ENCODE measurements at places on chromosomes 16 and 17. TPM values are rescaled to one million over a fixed set of nuclear protein-coding genes. Genes with fewer than 3 reads are reported as not detected.

The ATF7IP2 gene
- 18.7 TPM for total RNA-seq

The RAMP2 gene
- total RNA-seq = not detected

The C16orf46 gene
- total RNA-seq = not detected

The PERCC1 gene
- 0.33 TPM for total RNA-seq

The PIRT gene
- total RNA-seq = not detected

The PYDC1 gene
- total RNA-seq = not detected

The ZG16 gene
- not detected for total RNA-seq

The FASN gene
- 277 TPM for total RNA-seq

- no peak for DNase-seq
Measured at GRCh38 chr16:86018071-86018470, 119.1 kb downstream of the IRF8 start.

DNA sequence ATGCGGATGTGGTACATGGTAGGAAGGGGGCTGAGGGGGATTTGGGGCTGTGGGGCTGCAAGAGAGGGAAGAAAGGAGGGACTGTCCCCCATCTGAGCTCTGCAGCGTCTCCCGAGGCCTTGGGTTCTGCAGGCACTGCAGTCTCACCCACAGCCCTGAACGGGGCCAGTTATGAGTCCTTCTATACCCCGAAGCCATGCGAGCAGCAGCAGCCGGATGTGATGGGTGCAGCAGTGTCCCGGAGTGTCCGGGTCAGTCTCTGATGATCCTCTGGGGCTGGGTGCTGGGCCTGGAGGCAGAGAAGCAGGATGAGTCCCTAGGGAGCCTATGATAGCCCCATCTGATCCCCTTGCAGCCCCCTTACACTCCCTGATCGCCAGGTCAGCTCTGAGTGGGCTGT, 41.5 kb downstream of the CPNE2 start:
- peak; percentile 69 for DNase-seq

- DNase-seq = peak; percentile 61
Measured at GRCh38 chr17:80790021-80790765, 201.4 kb upstream of the CHMP6 start.

DNA sequence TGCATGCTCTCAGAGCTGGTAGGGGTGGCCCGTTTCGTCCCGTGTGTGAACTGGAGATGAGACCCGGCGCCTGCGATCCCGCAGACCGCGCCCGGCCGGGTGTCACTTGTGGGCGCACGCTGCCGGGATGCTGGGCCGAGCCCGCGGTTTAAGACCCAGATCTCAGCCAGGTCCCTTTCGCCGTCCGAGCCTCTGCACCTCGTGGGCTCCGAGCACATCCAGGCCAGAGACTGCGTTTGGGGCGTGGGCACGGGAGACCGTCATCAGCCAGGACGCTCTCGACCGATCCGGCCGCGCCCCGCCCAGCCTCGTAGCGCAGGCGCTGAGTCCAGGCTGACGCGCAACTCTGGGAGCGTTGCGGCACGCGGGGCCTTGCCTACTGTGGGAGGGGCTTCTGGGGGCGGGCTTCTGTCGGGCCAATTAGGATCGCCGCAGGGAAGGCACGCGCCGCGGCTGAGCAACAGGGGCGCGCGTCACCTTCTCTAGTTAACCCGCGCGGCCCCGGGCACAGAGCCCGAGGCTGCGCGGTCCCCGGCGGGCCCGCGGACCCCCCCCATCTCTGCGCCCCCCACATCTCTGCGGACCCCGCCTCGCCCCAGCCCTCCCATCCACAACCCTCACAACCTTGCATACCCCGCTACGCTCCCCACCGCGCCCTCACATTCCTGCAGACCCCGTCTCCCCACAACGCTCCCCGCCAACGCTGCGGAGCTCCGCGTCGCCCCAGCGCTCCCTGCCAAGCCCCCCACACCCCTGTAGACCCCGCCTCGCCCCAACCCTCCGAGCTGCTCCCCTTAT, 687 bp upstream of the CEMP1 start:
- peak; percentile 99 for DNase-seq

- DNase-seq = no peak
Measured at GRCh38 chr16:568401-569258, 1.1 kb upstream of the PIGQ start.

- no peak for DNase-seq
Measured at GRCh38 chr16:72247821-72248253, 75.9 kb upstream of the PMFBP1 start.

DNA sequence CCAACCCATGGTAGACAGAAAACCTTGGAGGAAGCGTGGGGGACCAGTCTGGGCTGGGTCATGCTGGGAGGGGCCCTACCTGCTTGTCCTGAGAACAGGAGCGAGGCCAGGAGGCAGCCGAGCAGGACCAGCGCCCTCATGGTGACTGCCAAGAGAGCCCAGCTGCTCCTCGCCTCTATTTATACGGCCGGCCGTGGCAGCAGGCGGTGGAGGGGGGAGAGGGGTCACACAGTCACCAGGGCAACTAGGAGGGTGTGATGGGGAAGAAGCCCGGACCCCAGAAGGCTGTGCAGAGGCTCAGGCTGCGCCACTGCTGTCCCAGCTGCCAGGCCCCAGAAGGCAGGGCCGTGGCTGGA, at the start of gene SRL:
SRL (minus strand) TSS at position 153 of the 356 bp plus-strand sequence; CDS start at position 140, 13 bp downstream.
- DNase-seq = no peak

DNA sequence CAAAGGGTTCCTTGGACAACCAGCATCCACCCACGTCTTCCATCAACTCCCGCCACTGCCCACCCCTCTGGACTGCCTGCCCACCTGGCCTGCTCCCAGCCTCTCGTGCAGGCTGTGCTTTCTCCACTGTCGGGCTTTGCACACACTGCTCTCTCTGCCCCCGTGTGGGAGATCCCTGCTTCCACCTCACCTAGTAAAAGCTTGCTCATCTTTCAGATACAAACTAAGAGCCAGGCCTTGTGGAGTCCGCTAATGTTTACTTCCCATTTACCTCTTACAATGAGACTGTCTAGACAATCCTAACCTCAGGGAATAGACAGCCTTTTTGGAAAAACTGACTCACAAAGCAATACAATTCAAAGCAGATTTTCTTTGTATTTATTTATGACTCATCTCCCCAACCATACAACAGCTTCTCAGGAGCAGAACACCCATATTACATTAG, 67.6 kb downstream of the USP31 start:
- no peak for DNase-seq

- DNase-seq = no peak
Measured at GRCh38 chr16:82834151-82834815, 207.5 kb downstream of the CDH13 start.

DNA sequence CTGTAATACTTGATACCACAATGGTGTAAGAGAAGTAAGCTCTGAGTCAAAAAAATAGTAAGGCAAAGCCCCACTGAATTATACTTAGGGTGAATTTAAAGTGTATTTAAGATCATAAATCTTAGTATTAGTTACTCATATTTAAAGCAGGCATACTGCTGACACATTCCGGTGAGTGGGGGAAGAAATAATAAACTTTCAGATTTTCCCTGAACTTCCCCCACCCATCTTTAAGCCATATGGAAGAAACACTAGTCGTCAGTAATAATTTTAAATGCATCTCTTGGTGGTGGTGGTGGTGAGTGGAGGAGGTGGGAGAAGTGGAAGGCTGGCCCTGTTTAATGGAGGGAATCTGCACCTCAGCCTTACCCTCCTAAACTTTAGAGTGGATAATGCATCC, 20.5 kb downstream of the MPHOSPH6 start:
- DNase-seq = no peak

GRCh38 chr17:29674281-29674680, 51.6 kb upstream of the CORO6 start:
- DNase-seq = no peak

- no peak for DNase-seq
Measured at GRCh38 chr17:9028988-9029570, 7.8 kb downstream of the NTN1 start.

DNA sequence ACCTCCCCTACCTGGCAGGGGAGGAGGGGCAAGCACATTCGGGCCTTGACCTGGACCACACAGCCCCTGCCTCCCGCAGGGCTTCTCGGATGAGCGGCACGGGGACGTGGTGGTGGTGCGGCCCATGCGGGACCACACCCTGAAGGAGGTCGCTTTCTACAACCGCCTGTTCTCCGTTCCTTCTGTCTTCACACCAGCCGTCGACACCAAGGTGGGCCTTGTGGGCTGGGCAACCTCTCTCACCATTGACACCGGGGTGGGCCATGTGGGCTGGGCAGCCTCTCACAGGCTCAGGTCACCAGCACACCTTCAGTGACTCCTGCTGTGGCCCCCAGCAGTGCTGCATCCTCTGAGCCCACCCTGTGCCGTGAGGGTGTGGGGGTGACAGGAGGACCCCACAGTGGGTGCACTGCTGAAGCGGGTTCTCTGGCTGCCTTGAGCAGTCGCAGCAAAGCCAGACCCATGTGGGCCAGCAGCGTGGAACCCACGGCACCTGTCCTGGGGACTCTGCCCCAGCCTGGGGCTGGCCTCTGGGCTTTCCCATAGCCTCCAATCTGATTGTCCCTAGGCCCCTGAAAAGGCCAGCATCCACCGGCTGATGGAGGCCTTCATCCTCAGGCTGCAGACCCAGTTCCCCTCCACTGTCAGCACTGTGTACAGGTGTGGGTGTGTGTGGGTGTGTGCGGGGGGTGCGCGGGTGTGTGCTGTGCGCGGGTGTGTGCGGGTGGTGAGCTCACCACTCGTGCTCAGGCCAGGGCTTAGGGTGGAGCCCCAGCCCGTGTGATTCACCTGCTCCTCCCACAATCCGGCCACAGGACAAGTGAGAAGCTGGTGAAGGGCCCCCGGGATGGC, 7.5 kb downstream of the CTU2 start:
- DNase-seq = no peak

GRCh38 chr17:1227917-1228780, 42.1 kb upstream of the BHLHA9 start:
- no peak for DNase-seq

GRCh38 chr16:5432166-5432565, 334.6 kb upstream of the EEF2KMT start:
- DNase-seq = no peak

DNA sequence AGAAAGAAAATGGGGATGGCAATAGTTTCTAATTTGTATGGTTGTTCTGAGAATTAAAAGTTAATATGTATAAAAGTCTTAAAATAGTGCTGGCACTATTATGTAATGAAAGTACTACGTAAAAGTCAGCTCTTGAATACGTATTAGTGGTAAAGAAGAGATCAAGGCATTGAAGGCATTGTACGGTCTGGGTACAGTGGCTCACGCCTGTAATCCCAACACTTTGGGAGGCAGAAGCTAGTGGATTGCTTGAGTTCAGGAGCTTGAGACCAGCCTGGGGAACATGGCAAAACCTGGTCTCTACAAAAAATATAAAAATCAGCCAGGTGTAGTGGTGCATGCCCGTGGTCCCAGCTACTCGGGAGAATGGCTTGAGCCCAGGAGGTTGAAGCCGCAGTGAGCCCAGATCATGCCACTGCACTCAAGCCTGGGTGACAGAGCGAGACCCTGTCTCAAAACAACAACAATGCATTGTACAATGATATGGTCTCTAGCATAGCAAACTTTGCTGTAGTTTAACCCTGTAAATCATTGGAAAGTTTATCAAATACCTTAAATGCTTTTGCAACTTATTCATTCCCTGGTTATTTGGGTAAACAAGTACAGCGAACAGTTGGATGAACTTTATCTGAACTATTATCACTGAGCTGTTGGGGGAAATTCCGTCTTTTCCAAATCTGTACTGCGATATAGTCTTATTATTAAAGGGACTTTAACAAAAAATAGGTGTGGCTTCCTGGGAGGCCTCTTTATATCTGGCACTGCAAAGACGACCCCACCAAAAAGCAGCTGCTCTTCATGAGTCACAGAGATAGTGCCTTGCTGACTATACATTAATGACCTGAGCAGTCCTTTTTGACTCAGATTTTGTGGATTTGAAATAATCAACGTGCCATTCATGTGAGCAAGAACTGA, 73.6 kb downstream of the GPRC5B start:
- DNase-seq = no peak
